H1 (cell line): ENCODE measurements at places on chromosomes 3 and 15.

GRCh38 chr3:123026565-123027291 is 835 bp downstream of the SEMA5B start:
- DNase-seq = no peak

GRCh38 chr3:105448338-105448982 is 81.8 kb downstream of the ALCAM start:
- DNase-seq = no peak

- DNase-seq = no peak
These were observed 576.3 kb downstream of the GRM7 start for GRCh38 chr3:7437231-7437630.

- DNase-seq = no peak
These were observed 299.1 kb upstream of the MCTP2 start for GRCh38 chr15:93932164-93932776.

GRCh38 chr3:13347390-13347950 is 72.7 kb downstream of the NUP210 start:
- DNase-seq = peak; percentile 61

- no peak for DNase-seq
These were observed 93.0 kb upstream of the LPP start for GRCh38 chr3:188060840-188061544.

GRCh38 chr3:154616298-154616697 is 186.3 kb upstream of the GPR149 start:
- DNase-seq = peak; percentile 13

DNA sequence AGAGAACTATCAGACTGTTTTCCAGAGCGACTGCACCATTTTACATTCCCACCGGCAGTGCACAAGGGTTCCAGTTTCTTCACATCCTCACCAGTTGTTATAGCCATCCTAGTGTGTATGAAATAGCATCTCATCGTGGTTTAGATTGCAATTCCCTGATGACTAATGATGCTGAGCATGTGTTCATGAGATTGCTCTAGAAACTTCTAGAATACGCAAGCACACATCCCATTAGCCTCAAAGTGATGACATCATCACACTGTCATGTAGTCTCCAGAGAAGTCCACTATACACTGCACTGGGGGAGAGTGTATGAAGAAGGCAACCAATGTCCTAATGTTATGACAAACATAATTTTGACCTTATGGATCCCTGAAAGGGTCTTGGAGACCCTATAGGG is 30.1 kb downstream of the FBLN2 start:
- no peak for DNase-seq

GRCh38 chr15:68830141-68830785 is 9.6 kb upstream of the ANP32A start:
- no peak for DNase-seq

DNA sequence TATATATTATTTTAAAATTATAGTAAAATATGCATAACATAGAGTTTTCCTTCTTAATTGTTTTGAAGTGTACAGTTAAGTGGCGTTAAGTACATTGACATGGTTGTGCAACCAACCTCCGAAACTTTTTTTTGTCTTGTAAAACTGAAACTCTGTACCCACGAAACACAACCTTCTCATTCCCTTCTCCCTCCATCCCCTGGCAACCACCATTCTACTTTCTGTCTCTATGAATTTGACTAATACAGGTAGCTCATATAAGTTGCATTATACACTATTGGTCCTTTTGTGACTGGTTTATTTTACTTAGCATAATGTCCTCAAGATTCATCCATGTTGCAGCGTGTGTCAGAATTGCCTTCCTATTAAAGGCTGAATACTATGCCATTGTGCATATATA is 179.4 kb downstream of the SATB1 start:
- DNase-seq = no peak

DNA sequence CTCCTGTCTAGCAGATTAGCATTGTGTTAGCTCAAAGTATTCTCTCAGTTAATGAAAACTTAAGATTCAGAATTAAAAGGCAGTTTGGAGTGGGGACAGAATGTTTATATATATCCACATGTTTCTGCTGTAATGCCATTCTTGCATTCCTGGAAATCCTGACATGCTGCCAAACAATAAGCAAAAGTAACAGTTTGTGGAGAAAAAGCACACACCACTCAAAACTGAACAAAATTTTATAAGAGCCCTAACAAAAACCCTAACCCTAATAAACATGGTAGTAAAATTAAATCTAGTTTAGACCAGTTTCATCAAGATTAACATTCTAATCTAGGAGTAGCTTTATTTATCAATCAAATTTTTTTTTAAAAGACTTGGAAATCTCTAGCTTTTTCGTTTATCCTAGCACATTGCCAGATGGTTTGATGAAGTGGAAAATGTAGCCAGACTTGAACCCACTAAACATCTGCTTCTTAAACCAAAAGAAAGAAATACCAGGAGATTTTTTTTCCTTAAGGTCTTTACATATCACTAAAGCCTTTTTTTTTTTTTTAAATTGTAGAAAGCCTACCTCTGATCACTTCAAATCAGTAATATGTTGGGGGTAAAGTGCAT is 3.7 kb downstream of the TCAIM start:
- no peak for DNase-seq

DNA sequence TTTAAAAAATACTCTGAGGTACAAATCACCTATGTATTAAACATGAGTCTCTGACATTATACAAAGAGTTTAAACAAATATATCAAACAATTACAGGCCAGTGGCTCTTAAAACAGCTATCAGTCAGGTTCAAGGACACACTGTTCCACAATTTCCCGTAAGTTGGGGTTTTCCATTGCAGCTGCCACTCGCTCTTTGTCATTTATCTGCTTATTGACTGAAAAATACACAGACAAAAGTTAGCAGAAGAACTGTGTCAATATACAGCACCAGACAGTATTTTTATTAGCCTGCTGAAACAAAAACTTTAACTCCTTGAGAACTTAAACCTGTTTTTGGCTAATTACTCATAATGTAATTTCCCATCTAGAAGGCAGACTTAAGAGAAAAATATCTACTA is 20.8 kb downstream of the CIAO2A start:
- no peak for DNase-seq

GRCh38 chr3:70933105-70933810 is 620.8 kb upstream of the MDFIC2 start:
- DNase-seq = no peak

GRCh38 chr3:21436835-21437234 is 314.2 kb downstream of the ZNF385D start:
- no peak for DNase-seq

GRCh38 chr3:160691151-160691550 is 14.2 kb downstream of the ARL14 start:
- DNase-seq = no peak

GRCh38 chr3:156720826-156721225 is 46.4 kb downstream of the TIPARP start:
- no peak for DNase-seq

DNA sequence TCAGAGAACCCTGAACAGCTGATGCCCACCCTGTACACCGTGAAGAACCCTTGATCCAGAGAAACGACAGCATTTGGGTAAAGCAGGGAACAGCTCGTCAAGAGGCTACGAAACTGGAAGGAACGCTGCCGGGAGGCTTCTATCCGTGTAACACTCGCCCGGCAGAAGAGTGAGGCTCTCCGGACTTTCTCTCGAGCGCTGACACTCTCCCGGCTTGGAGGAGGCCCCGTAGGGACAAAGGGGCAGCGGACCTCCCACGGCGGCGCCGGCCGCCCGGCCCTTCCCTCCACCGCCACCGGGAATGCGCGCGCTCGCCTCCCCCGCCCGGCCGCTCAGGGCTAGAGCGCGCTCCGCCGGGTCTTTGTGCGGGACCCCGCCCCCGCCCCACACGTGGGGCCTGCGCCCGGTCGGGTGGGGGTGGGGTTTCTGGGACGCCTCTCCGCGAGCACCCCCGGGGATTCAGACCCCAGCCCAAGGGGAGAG is 1.7 kb downstream of the HYAL2 start:
- peak; percentile 90 for DNase-seq

GRCh38 chr15:83320404-83320803 is 35.9 kb upstream of the BNC1 start:
- no peak for DNase-seq

- no peak for DNase-seq
These were observed 3.9 kb upstream of the IREB2 start for GRCh38 chr15:78434134-78434533.

GRCh38 chr3:64262574-64263114 is 37.4 kb upstream of the PRICKLE2 start:
- DNase-seq = no peak

DNA sequence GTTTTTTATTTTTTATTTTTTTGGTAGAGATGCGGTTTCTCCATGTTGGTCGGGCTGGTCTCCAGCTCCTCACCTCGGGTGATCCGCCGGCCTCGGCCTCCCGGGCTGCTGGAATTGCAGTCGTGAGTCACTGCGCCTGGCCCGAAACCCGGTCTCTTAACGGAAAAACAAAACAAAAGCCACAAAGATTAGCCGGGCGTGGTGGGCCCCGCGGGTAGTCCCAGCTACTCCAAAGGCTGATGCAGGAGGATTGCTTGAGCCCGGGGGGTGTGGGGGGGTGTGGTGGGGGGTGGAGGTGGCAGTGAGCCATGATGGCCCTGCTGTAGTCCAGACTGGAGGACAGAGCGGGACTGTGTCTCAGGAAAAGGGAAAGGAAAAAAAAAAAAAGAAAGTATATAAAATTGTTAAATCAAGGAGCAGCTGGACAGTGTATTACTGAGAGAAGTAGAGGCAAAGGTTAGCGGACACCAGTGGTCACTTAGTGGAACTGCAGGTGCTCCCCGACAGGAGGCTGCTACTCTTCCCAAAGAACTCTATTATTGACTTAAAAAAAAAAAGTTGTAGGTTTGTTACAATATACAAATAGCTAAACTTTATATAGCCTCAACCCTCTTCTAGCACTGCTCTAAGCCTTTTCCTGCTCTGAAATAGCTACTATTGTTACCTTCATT is 30.3 kb upstream of the TUBGCP5 start:
- DNase-seq = no peak

DNA sequence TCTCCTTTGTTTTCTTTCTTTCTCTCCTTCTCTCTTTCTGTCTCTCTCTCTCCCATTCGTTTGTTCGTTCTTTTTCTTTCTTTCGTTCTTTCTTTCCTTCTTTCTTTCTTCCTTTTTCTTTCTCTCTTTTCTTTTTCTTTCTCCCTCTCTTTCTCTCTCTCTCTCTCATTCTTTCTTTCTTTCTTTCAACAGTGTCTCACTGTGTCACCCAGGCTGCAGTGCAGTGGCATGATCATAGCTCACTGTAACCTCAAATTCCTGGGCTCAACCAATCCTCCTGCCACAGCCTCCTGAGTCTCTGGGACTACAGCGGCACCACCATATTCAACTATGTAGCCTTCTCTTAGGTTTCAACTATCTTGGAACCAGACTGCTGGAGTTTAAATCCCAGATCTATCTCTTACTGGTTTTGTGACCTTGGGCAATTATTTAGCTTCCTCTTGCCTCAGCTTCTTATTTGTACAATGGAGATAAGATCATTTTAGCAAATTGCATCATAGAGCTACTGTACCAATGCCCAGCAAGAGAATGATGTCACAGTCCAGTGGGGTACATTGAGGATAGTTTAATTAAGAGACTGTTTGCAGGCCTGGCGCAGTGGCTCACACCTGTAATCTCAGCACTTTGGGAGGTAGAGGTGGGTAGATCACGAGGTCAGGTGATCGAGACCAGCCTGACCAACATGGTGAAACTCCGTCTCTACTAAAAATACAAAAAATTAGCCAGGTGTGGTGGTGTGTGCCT is 27.3 kb upstream of the PARL start:
- DNase-seq = no peak

- no peak for DNase-seq
These were observed 1.7 kb upstream of the PCOLCE2 start for GRCh38 chr3:142890592-142890991.

GRCh38 chr15:60408463-60408981 is 10.7 kb upstream of the ANXA2 start:
- DNase-seq = no peak

- no peak for DNase-seq
These were observed 1006.7 kb downstream of the ROBO2 start for GRCh38 chr3:78046566-78046965.

DNA sequence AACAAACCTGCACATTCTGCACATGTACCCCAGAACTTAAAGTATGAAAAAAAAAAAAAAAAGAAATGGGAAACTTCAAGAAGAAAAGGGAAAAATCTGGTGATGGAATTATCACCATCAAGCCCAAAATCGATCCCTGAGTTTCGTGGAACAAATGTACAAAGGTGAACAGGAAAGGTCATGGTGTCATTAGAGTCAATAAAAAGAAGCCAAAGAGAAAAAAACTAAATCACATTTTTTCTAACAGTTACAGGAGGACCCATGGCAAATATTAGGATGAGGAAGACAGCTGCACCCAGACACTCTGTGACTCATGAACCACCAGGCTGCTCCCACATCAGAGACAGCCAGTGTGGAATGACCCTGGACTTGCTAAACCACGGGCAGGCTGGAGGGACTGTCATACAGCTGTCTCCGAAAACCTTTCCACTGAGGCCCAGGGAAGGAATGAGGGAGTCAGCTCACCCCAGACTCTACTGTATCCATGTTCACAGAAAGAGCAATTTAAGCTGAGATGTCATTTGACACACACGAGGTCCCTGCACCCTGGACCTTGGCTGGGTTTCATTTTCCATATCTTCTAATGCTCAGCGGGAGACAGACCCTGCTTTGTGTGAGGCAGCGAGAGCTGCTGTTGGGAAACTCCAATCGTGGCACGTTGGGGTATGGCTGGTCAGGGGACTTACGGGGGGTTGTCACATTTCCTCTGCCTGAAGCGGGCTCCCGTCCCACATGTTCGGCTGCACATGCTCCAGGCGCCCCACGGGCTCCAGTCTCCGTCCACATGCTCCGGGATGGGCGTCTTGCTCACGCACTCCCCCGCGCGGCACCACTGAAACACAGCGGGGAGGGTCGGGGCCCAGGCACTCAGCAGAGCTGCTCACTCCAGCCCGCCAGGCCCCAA is 210.2 kb downstream of the ADAMTS17 start:
- no peak for DNase-seq

DNA sequence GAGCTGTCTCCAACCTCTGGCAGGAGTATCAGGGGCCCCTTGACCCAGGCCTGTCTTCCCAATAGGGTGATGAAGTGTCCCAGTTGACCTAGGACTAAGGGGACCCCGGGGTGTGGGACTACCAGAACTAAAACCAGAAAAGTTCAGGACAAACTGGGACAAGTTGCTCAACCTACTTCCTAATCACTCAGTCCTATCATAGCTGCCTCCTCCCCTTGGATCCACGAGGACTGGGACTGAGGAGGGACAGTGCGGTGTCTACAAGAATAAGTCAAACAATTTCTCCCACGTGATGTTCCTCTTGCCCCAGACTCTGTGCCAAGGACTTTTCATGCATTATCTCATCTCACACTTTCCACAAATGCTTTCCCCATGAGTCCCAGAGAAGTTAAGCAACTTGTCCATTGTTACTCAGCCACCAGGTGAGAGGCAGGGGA is 49.4 kb upstream of the SLCO2A1 start:
- DNase-seq = no peak

GRCh38 chr15:56064152-56064551 is 70.7 kb upstream of the NEDD4 start:
- DNase-seq = no peak

- no peak for DNase-seq
These were observed 5.2 kb upstream of the VPS8 start for GRCh38 chr3:184806567-184807271.

- DNase-seq = peak; percentile 82
These were observed 471.9 kb upstream of the FRG2C start for GRCh38 chr3:75192146-75192616.
